ENCODE measurements at places on chromosomes 3 and 15. TPM values are rescaled to one million over a fixed set of nuclear protein-coding genes. Genes with fewer than 3 reads are reported as not detected.

- DNase-seq: peak; percentile 3
These were observed 25.4 kb upstream of the LIMD1 start for GRCh38 chr3:45568848-45569762.

- no peak for DNase-seq
These were observed 233.0 kb upstream of the POU1F1 start for GRCh38 chr3:87509401-87509800.

DNA sequence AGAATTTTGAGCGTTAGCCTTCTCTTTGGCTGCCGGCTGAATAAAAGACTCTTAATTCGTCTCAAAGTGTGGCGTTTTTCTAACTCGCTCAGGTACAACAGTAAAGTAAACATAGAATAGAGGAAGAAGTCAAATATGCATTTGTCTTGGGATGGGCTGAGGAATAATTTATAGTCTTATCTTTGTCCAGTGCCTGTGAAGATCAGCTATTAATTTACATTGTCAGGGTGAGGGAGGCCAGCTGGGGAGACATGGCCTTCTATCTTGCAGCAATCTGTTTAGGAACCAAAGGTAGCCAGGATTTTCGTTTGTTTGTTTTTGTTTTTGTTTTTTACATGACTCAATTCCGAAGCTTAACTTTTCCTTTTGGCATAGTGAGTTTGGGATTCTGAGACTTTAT lies 100.2 kb downstream of the VPS8 start:
- no peak for DNase-seq

DNA sequence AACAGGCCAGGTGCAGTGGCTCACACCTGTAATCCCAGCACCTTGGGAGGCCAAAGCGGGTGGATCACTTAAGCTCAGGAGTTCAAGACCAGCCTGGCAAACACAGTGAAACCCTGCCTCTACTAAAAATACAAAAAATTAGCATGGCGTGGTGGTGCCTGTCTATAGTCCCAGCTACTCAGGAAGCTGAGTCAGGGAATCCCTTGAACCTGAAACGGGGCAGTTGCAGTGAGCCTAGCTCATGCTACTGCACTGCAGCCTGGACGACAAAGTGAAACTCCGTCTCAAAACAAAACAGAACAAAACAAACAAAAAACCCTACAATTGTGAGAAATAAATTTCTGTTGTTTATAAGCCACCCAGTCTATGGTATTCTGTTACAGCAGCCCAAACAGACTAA lies 94.7 kb downstream of the PIK3CB start:
- no peak for DNase-seq

The GOLGA6L10 gene
- 0.77 TPM for total RNA-seq

The CRABP1 gene
- not detected for total RNA-seq

All from mesenteric fat pad (tissue), 1 donor.